Stimulated activated CD8-positive, alpha-beta memory T cell treated with anti-CD3 and anti-CD28 coated beads, Interleukin-15, amount 100 ng/mL, for 48 hours (primary cell): ENCODE measurements at places on chromosomes 1 and 21.

DNA sequence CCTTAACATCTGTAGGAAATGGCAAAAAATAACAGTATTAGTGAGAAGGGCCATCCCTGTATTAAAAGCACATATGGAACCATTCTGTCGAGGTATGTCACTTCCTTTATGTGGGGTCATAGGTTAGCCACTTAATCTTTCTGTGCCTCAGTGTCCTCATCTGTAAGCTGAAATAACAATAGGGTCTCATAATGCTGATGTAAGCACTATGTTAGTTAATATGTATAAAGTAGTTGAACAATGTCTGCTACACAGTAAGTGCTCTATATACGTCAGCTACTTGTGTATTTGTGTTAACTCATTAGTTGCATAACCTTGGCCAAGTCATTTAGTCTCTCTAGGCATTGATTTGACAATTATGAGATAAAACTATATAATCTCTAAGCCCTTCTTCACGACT is 11.8 kb downstream of the PLPPR5 start:
- DNase-seq: no peak

DNA sequence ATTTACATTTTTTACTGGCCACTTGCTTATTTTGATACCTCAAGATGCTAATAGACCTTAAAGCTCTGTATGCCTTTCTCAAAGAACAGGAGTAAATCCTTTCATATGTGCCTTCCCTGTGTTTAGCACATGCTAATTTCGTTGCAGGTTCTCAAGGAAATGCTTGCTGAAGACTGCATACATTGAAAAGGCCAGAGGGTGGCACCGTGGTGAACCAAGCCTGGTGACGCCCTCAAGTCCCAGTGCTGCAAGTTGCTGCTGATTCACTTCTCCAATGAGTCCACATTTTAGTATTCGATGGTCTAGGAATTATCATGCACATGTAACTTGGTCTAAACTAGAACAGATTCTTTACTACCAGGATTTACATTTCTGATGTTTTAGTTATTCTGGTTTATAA is 94.1 kb downstream of the CLDN17 start:
- DNase-seq: no peak

DNA sequence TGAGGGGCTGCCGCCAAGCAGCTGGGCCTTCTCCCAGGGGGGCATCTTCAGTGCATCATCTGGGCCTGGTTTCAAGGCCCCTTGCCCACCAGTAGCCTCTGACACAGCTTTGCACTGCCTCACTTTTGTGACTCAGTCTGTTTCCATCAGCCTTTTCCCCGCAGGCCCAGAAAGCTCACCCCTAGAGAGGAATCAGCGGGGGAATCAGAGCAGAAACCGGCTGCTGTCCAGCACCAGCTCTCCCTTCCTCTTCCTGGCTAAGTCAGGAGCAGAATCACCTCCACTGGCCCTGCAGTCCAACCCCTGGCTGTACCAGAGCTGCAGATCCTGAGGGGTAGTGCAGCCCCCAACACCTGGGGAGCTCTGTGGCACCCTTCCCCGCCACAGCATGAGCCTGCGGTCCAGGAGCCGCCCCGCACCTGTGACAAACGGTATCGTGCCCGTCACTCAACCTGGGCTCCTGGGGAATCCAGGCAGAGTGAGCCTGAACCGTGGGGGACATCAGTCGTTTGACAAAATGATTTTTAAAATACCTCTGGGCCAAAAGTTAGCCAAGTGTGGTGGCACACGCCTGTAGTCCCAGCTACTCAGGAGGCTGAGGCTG is 83.3 kb upstream of the TMEM51 start:
- no peak for DNase-seq

GRCh38 chr1:63951059-63951946 is 177.5 kb downstream of the ROR1 start:
- DNase-seq: no peak

GRCh38 chr21:45069085-45069484 is 5.3 kb upstream of the ADARB1 start:
- DNase-seq: no peak

DNA sequence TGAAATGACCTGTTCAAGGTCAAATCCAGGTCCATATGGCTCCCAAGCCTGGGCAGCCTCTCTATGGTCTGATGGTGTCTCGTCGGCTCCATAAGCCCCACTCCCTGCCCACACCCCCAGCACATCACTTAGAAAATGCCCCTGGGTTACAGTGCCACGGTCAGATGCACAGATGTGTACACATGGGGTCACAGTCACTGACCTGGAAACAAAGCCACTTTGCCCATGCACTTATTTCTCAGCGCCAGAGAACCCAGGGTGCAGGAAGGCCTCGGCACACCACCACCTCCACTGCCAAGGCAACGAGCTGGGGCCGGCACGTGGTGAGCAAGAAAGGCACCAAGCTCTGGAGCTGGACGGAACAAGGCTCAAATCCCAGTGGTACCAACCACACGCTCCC is 24.7 kb downstream of the IFFO2 start:
- DNase-seq: no peak

- no peak for DNase-seq
These were observed 195.2 kb downstream of the TOMM20 start for GRCh38 chr1:234933475-234933874.

DNA sequence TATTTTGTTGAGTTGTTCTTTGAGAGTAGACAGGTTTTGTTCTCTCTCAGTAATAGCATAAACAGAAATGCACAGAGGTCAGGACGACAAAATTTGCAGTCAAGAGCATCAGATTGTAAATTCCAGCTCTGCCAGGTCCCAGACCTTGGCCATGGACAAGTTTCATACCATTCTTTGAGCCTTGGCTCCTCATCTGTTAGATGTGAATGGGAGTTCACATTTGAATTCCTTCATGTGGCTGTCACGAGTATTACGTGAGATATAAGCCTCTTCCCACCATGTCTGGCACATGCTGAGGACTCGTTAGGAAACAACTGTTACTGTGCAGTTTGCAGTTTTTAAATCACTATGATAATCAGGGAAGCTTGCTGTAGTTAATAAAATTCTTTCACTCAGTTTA is 93.2 kb upstream of the KCTD3 start:
- no peak for DNase-seq

DNA sequence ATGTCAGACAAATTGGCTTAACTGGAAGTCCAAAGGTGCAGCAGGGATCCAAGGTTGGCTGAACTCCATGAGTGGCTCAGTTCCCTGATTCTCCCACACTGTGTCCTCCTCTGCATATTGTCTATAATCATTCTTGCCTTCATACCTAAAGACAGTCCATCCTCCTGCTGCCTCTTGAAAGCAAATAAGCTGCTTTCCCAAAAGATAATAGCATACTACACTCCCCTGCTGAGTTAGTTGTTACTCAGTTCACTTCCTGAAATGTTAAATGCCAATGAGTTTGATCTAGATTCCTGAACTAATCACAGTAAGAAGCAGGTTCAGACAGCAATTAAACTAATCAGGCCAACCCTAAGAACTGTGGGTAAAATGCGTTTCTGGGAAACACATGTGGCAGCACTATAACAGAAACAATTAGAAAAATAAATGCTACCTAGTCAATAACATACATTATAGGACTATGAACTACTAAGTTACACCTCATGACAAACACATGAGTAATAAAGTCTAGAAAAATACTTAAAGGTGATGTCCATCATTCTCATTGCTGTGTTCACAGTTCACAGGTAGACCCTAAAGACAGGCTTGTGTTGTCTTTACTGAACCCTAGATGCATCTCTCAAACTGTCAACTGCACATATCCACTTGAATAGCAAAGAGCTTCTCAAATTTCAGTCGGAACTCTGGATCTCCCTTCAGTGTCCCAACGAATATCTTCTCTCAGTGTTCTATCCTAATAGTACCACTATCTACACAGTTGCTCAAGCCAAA is 50.8 kb upstream of the BOLA1 start:
- no peak for DNase-seq
